Naive thymus-derived CD8-positive, alpha-beta T cell (primary cell): ENCODE measurements at places on chromosomes 7 and 10. TPM values are rescaled to one million over a fixed set of nuclear protein-coding genes. Genes with fewer than 3 reads are reported as not detected.

DNA sequence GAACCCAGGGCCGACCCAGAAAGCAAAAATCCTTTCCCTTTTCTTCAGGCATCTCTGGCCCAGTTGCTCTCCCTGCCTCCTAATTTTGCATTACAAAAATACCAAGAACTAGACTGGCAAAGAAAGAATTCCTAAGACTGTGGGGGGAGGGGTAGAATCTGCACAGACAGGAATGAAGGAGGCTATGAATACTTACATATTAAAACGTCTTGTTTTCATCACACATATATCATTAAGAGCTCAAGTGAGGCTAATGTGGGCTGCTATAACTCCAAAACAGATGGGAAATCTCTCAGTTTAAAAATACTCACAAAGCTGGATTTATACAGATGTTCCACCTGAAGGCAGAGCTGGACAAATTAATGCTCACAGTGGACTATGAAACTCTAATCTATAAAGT, 29.2 kb upstream of the MKX start:
- no peak for DNase-seq

DNA sequence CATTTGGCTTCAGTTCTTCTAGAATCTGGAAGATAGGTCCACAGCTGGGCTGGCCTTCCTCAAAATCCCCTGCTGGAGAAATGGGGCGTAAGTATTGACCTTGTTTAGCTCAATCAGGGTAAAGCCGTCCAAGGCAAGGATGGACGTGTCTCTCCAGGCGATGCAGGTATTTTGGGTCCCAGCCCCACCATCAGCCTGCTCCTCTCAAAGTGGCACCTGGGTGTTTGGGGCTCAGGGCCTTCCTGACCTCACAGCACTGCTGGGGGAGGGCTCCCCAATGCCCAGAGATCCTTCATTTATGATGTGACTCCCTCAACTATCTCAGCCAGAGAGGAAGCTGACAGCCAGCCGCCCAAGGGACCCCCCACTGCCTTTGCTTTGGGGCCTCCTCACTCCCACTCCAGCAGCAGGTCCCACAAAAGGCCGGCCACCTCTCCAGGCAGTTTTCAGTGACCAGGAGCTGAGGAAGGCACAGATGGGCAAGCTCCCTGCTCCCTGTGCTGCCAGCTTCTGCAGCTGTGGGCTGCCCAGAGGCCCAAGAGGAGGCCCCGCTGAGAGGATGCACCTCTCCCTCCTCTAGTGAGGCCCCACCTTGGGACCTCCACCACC, 140.0 kb upstream of the TCERG1L start:
- no peak for DNase-seq

GRCh38 chr10:15369256-15370211, 1.6 kb downstream of the FAM171A1 start:
- peak; percentile 9 for DNase-seq

DNA sequence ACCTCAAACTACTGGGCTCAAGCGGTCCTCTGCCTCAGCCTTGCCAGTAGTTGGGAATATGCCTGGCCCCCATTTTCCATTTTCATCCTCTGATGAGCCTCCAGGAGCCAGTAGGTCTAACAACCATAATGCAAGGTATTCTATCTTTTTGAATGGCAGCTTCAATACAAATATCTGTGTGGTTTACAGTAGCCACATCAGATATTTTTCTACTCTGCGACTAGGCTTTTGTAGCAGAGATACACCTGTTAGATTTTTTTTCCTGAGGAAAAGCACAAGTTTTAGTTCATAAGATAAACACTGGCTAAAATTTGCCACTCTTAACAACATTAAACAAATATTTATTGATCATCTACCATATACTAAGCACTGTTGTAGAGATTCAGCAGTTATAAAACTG, 3.9 kb upstream of the GLCCI1 start:
- peak; percentile 27 for DNase-seq

- no peak for DNase-seq
Observed at GRCh38 chr10:102435133-102435497, 2.7 kb upstream of the CUEDC2 start.

- no peak for DNase-seq
Observed at GRCh38 chr7:1076184-1077072, 11.5 kb upstream of the GPER1 start.

DNA sequence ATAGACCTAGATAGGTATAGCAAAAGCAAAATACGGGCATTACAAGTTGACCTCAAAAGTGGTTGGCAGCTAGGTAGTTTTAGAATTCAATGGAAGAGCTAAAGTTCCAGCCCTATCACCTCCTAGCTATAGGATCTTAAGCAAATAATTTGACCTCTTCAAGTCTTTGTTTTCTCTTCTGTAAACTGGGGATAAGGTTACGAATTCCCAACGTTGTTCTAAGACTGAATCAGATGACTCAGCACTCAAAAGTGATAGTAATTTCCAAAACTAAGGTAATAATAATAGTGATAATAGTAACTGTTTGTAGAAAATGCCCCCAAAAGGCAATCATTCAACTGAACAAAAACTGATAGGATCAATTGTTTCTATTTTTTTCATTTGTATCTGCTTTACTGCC, 445.2 kb downstream of the KCNMA1 start:
- DNase-seq: no peak

GRCh38 chr7:140920745-140921144, 4.0 kb downstream of the BRAF start:
- no peak for DNase-seq

- peak; percentile 53 for DNase-seq
Observed at GRCh38 chr10:110568055-110568735, 700 bp downstream of the SMC3 start.

DNA sequence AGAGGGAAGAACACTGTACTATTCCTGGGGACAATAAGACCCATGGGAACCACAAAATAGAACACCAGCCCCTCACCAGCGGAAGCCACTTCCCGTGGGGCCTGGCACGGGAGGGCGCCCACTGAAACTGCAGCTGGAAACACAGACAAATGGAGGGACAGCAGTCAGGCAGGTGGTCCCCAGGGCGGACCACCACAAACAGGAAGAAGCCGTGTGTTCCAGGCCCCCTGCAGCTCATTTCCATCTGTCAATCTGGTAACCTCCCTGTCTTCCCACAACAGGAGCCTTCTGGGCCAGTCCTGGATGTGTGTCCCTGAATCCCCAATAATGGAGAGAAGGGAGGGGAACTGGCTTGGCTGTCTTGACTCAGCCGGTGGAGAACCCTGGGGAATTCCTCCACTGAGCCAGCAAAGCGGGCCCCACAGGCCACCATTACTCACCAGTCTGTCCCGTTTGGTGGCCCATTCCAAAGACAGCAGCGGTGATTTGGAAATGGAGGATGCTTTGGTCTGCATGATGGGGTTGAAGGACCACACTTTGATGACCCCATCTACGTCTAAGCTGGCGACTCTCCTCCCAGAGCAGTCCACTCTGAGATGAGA, 16.7 kb downstream of the WDR91 start:
- no peak for DNase-seq

- no peak for DNase-seq
Observed at GRCh38 chr7:47474211-47474936, 107.5 kb downstream of the TNS3 start.

DNA sequence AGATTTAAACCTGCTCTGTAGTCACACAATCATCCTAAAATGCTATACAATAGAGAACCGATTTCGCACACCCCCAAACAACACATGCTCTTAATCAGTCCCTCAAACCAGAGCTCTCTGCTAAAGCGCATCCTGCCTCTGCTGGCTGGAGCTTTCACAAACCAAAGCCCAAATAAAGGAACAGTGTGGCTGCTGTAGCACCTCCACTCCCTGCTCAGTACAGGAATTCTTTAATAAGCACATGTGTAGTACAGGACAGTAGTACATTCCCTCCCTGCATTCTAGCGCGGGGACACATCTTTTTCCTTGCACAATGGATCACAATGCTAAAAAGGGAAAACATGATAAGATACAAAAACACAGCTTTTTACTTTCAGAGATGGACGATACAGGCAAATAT, 684.6 kb downstream of the MAGI2 start:
- no peak for DNase-seq

DNA sequence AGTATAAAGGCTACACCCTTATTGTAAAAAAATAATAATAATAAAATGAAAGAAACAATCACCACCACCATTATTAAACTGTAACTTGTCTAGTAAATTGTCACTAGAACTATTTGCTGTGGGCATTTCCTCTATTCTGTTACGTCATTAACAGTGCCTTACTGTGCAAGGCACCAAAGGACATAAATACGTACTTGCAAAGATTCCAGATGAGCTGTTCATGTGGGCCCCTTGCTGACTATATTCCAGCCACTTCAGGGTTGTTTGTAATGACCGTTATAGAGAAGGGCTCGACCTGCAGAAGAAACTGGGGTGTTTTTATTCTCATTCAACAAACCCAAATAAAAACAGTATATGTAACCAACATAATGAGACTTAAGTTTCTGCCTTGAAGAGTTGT, 60.4 kb downstream of the KLRG2 start:
- no peak for DNase-seq

- DNase-seq: no peak
Observed at GRCh38 chr10:49264177-49264677, 34.7 kb upstream of the C10orf71 start.

GRCh38 chr7:78164459-78164858, 365.9 kb downstream of the PHTF2 start:
- no peak for DNase-seq

GRCh38 chr10:90007226-90007625, 305.8 kb downstream of the KIF20B start:
- no peak for DNase-seq

DNA sequence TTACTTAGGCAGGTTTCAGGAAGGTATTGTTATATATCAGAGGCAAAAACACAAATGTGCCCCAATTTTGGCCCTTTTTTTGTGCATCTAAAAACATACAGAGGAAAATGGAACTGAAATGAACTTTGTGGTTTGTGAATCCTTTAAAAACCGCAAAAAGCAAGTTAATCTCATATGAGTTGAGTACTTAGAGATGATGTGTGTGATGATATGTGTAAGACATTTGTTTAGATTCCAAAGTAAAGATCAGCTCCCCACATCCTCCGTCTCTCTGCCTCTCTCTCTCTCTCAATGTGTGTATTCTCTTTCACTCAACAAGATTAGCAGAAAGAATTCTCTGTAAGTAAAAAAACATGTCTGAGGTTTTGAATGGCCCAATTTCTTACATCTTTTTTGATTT, 201.9 kb downstream of the MALRD1 start:
- no peak for DNase-seq

- no peak for DNase-seq
Observed at GRCh38 chr7:128402356-128402755, 7.4 kb downstream of the IMPDH1 start.

The SH2D4B gene
- not detected for polyA plus RNA-seq

The MYL10 gene
- not detected for polyA plus RNA-seq

The C7orf33 gene
- polyA plus RNA-seq: not detected

The ZNF117 gene
- 0.42 TPM for polyA plus RNA-seq

The CNOT4 gene
- polyA plus RNA-seq: 19.6 TPM

The TDRD1 gene
- polyA plus RNA-seq: 0.50 TPM

The TAS2R3 gene
- not detected for polyA plus RNA-seq

The INA gene
- polyA plus RNA-seq: not detected

The FFAR4 gene
- polyA plus RNA-seq: not detected
